ENCODE measurements at places on chromosomes 2 and 18.

DNA sequence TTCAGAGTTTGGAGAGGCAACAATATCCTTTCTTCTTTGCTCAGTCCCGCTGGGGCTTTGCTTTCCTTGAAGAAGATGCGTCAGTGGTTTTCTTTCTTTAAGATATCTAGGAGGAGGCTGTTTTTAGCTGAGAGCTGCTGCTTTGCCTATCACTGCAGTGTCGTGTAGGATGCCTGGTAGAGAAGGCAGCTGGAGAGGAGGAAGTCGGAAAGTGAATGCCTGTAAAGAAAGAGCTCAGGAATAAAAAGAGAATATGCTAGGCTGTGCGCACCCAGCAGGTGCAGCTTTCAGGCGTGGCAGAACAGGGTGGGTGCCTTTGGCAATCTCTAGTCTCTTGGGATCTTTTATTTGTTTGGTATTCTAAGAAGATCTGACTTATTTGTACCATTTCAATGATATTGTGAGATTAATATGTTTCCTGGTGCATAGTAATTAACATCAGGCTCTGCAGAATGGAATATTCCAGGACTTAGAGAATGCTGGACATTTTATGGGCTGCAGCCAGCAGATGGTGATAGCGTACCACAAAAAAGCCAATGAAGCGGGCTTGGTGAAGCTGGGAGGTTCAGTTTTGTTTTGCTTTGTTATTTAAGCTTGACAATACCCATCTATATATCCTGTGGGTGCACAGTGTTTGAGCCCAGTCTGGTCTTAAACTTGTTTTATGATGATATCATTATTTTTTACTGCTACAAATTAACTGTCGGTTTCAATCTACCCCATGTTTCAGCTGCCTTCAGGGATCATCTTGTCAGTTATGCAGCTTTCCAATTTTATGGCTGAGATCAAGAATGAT lies 34.9 kb downstream of the CAVIN2 start:
- peak; percentile 75 for DNase-seq

DNA sequence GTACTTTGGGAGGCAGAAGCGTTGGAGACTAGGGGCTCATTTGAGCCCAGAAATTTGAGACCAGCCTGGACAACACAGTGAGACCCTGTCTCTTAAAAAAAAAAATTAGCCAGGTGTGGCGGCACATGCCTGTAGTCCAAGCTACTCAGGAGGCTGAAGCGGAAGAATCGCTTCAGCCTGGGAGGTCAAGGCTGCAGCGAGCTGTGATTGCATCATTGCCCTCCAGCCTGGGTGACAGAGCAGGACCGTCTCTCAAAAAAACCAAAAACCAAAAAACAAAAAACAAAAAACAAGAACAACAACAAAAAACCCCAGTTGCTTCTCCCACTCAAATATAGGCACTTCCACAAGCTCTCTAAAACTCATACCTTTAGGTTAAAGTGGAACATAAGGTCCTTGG lies 27.4 kb upstream of the ADCYAP1 start:
- DNase-seq = no peak

DNA sequence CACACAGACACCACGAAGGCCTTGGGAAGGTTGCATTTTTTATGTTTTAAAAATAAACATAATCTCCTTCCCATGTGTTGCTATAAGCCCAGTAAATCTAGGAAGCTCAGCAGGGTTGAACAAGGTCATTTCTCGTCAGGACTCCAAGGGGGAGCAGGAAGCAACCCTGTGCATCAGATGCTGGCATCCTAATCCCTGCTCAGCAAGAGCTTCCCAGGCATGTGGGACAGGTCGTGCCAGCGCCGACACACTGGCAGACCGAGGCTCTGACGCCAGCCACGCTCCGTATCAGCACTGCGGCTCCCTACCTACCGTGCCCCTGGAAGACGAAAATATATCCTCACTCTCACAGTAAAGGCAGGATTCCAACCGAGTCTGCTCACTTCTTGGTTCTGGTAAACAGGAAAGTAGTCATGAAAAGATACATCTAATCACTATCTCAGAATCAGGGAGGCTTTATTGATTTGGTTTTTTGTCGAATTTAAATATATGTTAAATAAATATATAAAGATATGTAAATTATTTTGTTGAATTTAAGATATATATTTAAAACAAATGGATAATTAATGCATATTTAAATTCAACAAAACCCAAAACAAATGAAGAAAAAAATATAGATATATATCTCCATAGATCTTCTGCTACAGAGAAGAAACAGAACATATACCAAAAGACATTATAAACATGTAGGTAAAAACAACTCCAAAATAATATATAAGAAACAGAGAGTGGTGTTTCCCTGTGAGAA lies 61.4 kb downstream of the TXNL1 start:
- DNase-seq = no peak

GRCh38 chr2:96940980-96941775 lies 45.2 kb downstream of the FAM178B start:
- no peak for DNase-seq

GRCh38 chr18:49564518-49564834 lies 2.6 kb downstream of the LIPG start:
- no peak for DNase-seq

DNA sequence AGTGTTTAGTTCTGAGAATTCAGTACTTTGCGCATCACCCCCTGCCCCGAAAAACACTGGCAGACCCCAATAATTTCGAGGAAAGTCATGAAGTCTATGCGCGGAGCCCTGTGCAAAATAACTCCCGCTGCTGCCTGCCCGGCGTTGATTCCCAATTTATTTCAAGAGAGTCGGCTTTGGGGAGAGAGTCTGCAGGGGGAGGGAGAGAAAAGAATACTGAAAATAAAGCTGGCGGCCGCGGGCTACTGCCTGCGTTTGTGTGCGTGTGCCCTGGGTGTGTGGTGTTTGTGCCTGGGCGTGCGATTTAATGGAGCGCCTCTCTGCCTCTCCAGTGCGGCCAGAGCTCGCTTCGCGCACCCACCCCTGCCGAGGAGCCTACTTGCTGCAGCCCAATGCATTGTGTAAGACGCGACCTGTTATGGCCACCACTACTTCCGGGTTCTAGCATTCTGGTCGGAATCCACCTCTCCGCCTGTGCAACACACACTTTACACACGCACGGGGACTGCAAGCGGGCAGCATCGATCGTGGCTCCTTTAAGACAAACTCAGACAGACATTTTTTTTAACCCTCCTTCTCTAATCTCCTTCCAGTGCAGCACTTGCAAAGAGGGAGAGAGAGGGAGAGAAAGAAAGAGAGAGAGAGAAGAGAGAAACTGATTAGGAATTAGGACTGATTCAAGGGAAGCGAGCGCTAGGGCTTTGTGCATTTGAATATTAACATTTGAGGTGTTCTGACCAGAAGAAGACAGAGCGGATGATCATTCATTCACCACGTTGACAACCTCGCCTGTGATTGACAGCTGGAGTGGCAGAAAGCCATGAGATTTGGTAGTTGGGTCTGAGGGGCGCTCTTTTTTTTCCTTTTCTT lies at the start of gene MEIS1:
TSS of gene MEIS1 (plus strand) at position 447 of the 870 bp plus-strand sequence. CDS start 732 bp downstream, outside the sequence.
- DNase-seq = peak; percentile 91

- no peak for DNase-seq
These were observed 102.6 kb downstream of the MCFD2 start for GRCh38 chr2:46813020-46813415.

GRCh38 chr2:205053827-205054410 lies 508.6 kb downstream of the PARD3B start:
- DNase-seq = no peak

DNA sequence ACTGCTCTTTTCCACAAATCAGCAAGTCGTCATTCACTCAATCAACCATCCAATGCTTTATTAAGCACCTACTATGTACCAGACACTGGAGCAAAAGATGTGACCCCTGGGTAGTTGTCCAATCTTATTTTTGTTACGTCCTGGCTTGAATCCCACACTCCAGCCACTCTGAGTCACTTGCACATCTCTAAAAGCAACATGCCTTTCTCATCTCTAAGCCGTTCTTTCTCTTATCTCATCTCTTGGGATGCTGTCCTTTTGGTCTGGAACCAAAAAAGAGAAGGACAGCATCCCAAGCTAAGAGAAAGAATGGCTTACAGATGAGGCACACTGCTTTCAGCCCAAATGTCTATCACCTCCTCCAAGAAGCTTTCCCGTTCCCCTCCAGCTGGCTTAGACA lies 58.8 kb downstream of the RNF152 start:
- no peak for DNase-seq

GRCh38 chr2:72176281-72176680 lies 28.6 kb upstream of the CYP26B1 start:
- DNase-seq = no peak

DNA sequence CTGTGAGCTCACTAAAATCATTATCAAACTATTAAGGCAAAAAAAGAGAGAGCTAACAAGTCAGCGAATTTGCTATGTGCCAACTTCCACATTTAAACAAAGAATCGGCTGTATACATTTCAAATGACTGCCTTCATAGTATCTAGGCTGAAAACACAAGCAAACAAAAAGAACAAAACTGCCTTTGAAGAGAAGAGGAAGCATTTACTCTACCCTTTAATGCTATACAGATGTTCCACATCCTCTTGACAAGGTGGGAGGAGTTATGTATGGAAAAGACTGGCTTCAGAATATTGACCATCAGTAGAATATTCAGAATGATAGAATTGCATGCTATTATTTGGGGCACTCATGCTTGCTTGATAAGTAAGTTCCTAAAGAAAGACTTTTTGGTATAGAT lies 741.7 kb downstream of the PLCL1 start:
- no peak for DNase-seq

- no peak for DNase-seq
These were observed 11.9 kb downstream of the ADNP2 start for GRCh38 chr18:80120932-80121331.

DNA sequence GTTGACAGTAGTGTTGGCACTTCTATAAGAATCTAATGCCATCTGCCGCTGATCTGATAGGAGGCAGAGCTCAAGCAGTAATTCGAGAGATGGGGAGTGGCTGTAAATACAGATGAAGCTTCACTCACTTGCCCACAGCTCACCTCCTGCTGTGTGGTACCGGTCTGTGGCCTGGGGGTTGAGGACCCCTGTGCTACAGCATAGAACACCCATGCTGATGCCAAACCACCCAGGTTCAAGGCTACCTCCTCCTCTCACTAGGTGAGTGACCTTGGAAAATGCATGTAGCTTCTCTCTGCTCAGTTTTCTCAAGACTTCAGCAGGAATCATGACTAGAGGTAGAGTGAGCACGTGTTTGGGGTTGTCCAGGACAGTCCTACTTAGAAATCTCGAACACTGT lies 263.4 kb downstream of the SH3BP4 start:
- no peak for DNase-seq

GRCh38 chr2:74002505-74003421 lies 18.1 kb downstream of the TET3 start:
- DNase-seq = peak; percentile 64

DNA sequence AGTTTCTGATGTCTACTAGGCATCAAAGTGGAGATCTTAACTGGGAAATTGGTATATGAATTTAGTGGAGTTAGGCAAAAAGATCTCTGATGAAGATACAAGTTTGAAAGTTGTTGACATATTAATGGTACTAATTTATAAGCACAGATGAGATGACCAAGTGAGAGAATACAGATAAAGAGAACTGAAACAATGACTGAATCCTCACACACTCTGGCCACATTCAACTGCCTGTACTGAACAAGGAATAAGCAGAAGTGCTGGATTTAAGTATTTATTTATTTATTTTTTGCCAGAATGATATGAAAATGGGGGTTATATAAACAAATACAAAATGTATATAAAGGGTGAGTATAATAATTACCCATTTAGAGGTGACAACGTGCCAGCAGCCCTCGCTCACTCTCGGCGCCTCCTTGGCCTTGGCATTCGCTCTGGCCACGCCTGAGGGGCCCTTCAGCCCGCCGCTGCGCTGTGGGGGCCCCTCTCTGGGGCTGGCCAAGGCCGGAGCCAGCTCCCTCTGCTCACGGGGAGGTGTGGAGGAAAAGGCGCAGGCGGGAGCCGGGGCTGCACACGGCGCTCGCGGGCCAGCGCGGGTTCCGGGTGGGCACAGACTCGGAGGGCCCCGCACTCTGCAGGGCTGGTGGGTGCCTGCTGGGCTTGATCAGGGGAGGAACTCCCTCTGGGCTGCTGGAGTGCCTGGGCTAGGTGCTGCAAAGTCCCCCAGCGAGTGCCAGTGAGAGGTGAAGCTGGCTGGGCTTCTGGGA lies 1363.9 kb upstream of the CRIM1 start:
- no peak for DNase-seq

GRCh38 chr2:62177392-62178049 lies 18.4 kb upstream of the B3GNT2 start:
- DNase-seq = no peak

GRCh38 chr2:213868526-213868925 lies 542.3 kb upstream of the VWC2L start:
- no peak for DNase-seq

GRCh38 chr18:5166606-5167280 lies 30.3 kb downstream of the AKAIN1 start:
- no peak for DNase-seq

GRCh38 chr2:229832510-229832898 lies 89.3 kb downstream of the TRIP12 start:
- no peak for DNase-seq

DNA sequence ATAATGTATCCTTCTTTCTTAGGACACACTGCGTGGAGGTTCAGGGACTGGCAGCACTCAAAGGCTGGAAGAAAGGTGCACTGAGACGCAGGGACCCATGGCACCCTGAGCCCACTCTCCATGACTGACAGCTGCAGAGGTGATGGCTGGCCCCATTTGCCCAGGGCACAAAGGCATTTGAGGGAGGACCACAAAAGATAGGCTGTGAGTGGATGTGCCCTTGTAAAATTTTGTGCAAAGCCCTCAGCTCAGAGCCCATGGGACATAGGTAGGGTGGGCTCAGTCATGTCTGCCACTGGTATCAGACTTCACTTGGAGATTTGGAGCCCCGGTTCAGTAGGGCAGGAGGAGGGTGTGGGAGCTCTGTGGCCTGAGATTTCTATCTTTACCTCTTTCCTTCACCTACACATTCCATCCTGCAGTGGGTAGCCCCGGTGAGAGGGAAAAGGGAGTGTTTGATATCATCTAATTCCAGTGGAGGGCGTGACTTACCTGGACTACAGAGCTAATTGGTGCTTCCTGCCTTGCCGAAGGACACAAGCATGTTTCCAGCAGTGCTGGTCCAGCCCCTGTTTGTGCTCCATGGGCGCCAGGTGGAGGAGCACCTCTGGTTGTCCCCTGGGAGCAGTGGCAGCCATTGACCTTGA lies 312.2 kb downstream of the EN1 start:
- DNase-seq = no peak

- DNase-seq = peak; percentile 26
These were observed 945 bp upstream of the ASXL2 start for GRCh38 chr2:25879133-25879730.

- DNase-seq = no peak
These were observed 165.0 kb upstream of the NCKAP5 start for GRCh38 chr2:133732982-133733900.

GRCh38 chr2:129799036-129799958 lies 180.2 kb upstream of the RAB6C start:
- DNase-seq = no peak

- DNase-seq = no peak
These were observed 61.6 kb upstream of the PARD3B start for GRCh38 chr2:204483608-204484081.

GRCh38 chr2:96693286-96694200 lies 46.3 kb downstream of the LMAN2L start:
- no peak for DNase-seq
